Cortex of kidney (tissue), 1 donor: ENCODE measurements at places on chromosomes 4 and X.

GRCh38 chr4:180430283-180430682, 1812.9 kb upstream of the TENM3 start:
- no peak for DNase-seq

GRCh38 chr4:12897954-12898353, 586.2 kb downstream of the RAB28 start:
- DNase-seq: no peak

DNA sequence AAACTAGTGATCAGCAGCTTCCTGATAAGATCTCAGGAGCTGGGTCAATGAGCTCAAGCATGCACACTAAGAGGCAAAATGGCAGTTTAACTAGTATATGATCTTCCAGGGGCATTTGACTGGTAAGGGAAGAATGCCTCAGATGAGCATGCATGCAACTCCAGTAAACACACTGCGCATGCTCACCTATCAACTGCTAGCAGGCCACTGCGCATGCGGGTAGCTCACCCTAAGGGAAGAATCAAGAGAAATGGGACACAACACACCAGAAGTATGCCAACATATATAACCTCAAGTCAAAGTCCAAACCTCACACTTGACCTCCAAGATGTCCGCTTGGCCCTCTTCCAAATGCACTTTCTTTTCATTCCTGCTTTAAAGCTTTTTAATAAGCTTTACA, 1004.0 kb downstream of the ADGRL3 start:
- no peak for DNase-seq

GRCh38 chrX:119089619-119090018, 16.8 kb downstream of the CT47C1 start:
- DNase-seq: no peak

- no peak for DNase-seq
Measured at GRCh38 chrX:18098763-18099162, 121.9 kb downstream of the BEND2 start.

DNA sequence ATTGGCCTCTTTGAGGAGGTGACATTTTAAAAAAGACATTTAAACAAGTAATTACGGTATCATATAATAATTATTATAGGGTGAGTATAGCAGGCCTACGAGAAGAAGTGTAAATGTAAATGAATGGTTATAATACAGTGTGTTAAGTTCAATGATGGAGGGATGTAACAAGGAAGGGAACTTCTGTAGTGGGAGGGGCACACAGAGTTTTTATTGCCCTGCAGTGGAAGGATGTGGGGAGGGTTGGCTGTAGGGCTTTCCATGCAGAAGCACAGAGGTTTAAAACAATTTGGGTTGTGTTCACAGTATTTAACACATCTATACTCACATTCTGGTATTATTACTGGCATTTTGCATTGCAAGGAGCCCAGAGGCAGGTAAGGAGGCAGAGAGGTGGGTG, 41.1 kb downstream of the AFF1 start:
- no peak for DNase-seq

DNA sequence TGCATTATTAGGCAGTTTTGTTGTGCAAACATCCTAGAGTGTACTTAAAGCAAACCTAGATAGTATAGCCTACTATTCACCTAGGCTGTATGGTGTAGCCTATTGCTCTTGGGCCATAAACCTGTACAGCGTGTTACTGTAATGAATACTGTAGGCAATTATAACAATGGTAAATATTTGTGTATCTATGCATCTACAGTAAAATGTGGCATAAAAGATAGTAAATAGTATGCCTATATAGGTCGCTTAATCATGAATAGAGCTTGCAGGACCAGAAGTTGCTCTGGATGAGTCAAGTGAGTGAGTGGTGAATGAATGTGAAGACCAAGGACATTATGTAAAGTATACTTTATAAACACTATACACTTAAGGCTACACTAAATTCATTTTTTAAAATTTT, 16.6 kb downstream of the USO1 start:
- no peak for DNase-seq

DNA sequence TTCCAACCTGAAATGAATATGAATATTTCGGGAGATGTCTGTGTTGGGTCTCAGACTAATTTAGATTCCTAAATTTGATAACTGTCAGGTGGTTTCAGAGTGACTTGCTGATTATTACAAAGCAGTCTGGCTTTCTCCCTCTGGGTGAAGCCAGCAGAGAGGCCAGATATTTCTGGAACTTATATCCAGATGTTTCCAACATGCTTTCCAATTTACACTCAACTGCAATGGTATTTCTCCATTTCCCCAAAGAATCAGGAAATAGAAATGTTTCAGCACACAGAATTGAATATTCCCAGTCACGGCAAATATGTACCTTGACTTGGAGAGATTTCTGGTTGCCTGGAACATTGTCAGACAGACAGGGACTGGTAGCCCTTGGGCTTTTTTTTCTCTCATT, 48.5 kb upstream of the EGFL6 start:
- DNase-seq: no peak

DNA sequence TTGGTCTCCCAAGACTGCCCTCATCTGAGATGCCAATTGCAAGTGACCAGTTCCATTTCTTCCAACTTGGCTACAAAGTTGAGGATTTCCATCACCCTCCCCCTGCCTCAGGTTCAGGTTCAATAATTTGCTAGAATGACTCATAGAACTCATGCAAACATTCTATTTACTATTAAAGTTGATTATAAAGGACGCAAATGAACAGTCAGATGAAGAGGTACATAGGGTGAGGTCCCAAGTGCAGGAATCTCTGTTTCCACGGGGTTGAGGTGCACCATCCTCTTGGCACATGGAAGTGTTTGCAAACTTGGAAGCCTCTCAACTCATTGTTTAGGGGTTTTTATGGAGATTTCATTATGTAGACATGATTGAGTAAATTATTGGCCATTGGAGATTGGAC, 41.0 kb downstream of the FGFBP1 start:
- no peak for DNase-seq

DNA sequence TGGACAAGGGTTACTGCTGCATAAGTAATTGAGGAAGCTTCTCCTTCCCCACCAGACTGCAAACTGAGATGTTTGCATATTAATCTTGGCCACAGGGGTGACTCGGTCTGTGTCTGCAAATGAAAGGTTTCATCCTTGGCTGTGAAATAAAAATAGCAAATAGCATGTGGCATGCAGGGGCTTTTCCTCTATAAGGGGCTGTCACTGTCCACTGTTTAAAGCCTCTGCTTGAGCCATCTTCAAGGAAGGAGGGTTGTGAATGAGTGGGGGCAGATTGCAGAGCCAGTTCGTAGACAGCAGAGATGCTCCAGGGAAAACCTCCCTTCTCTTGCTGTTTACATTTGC, 33.3 kb downstream of the TMSB4X start:
- DNase-seq: no peak

- DNase-seq: no peak
Measured at GRCh38 chr4:174828845-174829701, at the start of gene GLRA3. TSS of gene GLRA3 (minus strand) at chr4:174829247. CDS start at chr4:174828811, 436 bp downstream.

- DNase-seq: no peak
Measured at GRCh38 chrX:150200820-150201287, 162.3 kb upstream of the MAMLD1 start.

GRCh38 chr4:86916392-86916791, 18.4 kb upstream of the AFF1 start:
- DNase-seq: no peak
